Cardiac atrium fibroblast (primary cell): ENCODE measurements at places on chromosomes 11 and 22. TPM values are rescaled to one million over a fixed set of nuclear protein-coding genes. Genes with fewer than 3 reads are reported as not detected.

Gene RELT
- total RNA-seq = 5.3 and 5.4 TPM in 2 replicates

Gene CABP7
- under 0.01 TPM in 1 of 2 replicates, not detected in the other for total RNA-seq

Gene DRG1
- 64.3 and 71.8 TPM in 2 replicates for total RNA-seq

Gene C22orf31
- not detected in 2 replicates for total RNA-seq

Gene PANX3
- total RNA-seq = not detected in 2 replicates

Gene NEFH
- total RNA-seq = 0.81 and 2.3 TPM in 2 replicates

Gene PLAAT4
- 11.5 and 28.3 TPM in 2 replicates for total RNA-seq

Gene RFPL1
- not detected in 2 replicates for total RNA-seq

Gene TMEM25
- 4.2 and 6.0 TPM in 2 replicates for total RNA-seq

Gene ACRV1
- not detected in 2 replicates for total RNA-seq

Gene OR51B4
- total RNA-seq = not detected in 2 replicates

Gene TRIM49
- total RNA-seq = not detected in 2 replicates

Gene CEND1
- total RNA-seq = 0.97 and 2.2 TPM in 2 replicates

Gene MAPK8IP1
- total RNA-seq = 11.4 and 19.1 TPM in 2 replicates

Gene TMPRSS6
- total RNA-seq = not detected in 2 replicates

Gene SYT12
- under 0.01 and 0.97 TPM in 2 replicates for total RNA-seq
